GM04503 (cell line): ENCODE measurements at places on chromosomes 13 and 19.
A peak's percentile ranks its signal among the peaks of the same experiment; 100 is the strongest.

- DNase-seq = no peak
These were observed 82.8 kb upstream of the ARGLU1 start for GRCh38 chr13:106650690-106651205.

- DNase-seq = no peak
These were observed 43.8 kb downstream of the SERP2 start for GRCh38 chr13:44417446-44417845.

DNA sequence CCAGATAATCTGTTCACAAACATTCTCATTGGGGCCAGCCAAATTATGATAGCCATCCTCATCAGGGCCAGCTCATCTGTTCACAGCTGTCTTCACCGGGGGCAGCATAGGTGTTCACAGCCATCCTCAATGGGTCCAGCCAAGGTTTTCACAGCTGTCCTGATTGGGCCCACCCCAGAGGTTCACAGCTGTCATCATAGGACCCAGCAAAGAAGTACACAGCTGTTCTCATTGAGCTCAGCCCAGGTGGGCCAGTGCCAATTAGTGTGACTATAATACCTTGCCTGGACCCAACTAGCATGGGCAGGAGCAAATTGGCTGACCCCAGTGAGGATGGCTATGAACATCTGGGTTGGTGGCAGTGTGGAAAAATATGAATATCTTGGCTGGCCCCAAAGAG lies 1166.0 kb downstream of the UQCRFS1 start:
- no peak for DNase-seq

DNA sequence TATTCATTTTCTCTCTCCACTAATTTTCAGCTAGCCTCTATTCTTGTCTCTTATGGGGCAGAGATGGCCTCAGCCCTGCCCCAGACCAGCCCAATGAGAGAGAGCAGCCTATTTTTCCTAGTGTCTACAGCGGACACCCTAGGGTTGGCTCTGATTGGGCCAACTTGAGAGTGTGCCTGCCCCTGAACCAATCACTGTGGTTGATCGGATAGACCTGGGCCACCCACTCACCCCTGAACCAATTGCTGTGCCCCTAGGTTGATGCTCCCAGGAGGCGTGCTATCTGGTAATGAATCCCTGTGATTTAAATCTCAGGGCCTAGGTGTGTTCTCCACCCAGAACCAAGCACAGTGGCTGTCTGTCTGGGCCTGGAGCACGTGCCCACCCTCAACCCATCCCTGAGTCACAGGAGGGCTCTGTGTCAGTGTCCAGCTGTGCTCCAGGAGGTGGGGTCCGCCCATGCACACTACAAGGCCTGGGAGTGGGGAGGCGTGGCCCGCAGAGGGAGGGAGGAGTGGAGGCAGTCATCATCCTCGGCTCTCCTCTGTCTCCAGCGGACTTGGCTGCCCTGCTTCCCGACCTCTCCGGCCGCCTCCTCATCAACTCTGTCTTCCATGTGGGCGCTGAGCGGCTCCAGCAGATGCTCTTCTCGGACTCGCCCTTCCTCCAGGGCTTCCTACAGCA lies 14.9 kb upstream of the SCN1B start:
- DNase-seq = no peak

GRCh38 chr19:13011653-13012389 lies 16.5 kb downstream of the NFIX start:
- DNase-seq = no peak

DNA sequence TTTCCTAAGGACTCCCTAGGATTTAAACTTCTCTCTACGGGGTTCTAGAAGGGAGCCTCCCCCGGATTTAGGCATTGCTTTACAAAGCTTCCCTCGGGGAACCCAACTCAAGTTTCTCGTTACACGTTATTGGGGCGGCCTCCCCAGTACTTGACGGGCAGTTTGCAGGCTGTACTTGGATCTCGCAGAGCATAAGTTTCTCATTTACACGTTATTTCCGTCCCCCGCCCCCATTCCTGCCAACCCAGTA lies 584 bp downstream of the SMG9 start:
- no peak for DNase-seq

DNA sequence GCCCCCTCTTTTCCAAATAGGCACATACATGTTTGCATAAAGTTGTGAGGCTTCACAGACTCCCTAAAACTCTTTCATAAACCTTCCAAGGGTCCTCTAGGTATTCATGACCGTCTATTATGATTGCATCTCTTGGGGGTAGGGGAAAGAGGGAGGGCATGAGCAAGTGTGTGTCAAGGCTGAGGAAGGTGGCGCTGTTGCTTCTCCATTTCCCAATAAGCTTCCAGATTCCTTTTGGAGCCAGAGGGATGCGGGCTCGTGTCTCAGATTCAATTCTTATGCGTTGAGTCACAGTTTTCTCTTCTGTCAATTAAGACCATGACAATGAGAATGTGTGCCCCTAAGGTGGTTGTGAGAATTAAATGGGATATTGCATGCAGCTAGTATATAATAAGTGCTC lies 51.0 kb upstream of the CYP2A7 start:
- DNase-seq = no peak

DNA sequence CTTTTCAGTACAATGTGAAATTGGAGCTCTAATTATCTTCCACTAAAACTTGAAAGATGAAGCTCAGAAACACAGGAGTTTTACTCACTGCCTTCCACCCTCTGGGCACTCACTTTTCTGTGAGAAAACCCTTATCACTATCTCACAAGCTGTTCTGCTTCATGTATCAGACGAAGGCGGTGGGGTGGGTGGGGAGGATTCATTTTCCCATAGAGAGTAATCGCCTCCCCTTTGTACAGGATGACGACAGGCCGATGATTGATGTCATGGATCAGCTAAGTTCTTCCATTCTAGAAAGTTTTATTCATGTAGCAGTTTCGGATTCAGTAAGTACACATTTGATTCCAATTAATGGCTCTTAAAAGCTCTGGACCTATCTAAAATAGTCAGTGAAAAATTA lies 139.9 kb downstream of the ZAR1L start:
- DNase-seq = no peak

DNA sequence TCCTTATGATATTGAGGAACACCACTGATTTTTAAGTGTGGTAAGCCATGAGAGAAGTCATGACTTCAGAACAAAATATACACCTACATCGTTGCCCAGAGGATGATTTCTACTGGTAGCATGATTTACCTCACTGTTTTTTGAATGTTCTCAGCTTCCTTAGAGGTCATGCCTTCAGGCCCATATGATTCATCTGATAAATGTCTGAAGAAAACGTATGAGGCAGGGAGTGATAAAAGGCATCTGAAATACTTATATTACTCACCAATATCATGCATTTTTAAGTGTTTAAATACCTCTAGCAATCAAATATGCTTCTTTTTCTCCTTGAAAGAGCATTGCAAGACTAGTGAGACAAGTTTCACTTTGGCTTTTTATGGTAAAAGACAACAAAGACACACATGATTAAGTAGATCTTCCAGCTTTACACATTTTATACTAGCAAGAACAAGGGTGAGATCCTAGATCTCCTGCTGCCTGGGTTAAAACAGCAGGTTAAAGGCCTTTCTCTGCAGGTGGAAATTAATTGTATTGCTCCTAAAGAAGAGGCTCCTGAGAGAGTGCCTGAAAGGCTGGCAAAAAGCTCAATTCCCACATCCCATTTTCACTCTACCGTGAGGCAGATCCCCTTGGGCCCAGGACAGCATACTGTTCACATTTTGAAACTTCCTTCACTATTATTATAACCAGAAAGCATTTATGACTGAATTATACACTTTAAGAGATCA lies 432.4 kb downstream of the SLITRK1 start:
- DNase-seq = peak; percentile 27

DNA sequence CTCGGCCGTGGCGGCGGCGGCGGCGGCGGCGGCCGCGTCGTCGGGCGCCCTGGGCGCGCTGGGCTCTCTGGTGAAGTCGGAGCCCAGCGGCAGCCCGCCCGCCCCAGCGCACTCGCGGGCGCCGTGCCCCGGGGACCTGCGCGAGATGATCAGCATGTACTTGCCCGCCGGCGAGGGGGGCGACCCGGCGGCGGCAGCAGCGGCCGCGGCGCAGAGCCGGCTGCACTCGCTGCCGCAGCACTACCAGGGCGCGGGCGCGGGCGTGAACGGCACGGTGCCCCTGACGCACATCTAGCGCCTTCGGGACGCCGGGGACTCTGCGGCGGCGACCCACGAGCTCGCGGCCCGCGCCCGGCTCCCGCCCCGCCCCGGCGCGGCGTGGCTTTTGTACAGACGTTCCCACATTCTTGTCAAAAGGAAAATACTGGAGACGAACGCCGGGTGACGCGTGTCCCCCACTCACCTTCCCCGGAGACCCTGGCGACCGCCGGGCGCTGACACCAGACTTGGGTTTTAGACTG lies 1.7 kb downstream of the SOX1 start:
- no peak for DNase-seq

DNA sequence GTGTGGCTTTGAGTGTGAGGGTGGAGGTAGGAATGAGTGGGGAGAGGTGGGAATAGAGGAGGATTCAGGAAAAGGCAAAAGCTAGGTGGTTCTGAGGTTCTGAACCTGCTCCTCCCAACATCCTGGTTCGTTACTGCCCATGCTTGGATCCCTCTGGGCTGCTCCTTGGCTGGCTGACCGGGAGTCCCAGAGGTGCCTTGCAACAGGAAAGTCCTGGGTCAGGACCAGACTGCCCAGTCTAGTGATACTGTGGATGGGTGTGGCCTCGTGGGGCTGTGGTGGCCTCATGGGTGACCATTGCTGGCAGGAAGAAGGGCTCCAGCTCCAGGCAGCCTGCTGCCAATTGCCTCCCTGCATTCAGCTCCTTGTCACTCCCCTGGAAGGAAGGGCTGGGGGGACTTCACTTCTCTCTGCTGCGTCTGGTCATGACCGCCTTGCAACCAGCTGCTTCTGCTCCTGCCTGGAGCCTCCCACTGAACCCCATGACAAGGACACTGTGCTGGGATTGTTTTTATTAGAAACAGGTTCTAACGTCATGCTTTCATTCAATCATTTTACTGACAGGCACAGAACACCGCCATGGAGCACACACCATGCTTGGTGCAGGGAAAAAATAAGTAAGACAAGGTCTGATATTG lies 61.5 kb upstream of the UBL3 start:
- DNase-seq = no peak

GRCh38 chr13:83503424-83503823 lies 378.9 kb downstream of the SLITRK1 start:
- peak; percentile 31 for DNase-seq

DNA sequence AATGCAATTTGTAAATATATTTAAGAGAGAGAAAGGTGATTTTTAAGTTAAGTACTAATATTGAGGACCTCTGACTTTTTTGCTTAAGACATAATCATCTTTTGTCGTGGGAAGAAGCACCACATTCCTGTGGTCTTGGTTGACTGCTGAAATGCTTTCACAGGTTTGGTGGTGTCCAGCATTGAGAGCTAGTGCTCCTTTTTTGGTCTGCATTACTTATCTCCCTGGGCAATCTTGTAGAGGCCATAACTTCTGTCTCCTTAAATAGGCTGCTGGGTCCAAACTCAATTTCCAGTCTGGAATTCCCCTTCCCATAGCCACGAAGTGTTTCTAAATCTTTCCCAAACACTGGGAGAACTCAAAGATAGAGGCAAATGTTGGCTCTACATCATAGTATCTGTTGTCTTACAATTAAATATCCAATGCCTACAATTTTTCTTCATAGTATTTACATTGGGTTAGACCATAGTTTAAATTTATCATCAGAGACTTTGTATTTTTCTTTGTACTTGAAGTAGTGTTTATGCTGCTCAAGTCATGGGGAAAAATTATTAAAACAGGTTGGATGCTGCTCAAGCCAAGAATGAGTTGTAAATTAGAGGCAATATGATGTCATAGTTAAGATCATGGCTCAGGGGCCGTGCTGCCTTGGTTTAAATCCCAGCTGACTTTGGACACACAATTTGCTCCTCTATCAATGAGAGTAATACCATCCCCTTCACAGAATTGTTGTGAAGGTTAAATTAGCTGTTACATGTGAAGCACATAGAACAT lies 105.6 kb downstream of the POSTN start:
- peak; percentile 87 for DNase-seq

GRCh38 chr13:29763436-29764180 lies 86.8 kb downstream of the UBL3 start:
- no peak for DNase-seq

GRCh38 chr13:93416736-93417355 lies 190.2 kb downstream of the GPC6 start:
- DNase-seq = no peak

- DNase-seq = no peak
These were observed 11.4 kb downstream of the FCHO1 start for GRCh38 chr19:17762505-17763229.

GRCh38 chr13:113224486-113224885 lies 15.1 kb downstream of the CUL4A start:
- DNase-seq = no peak

DNA sequence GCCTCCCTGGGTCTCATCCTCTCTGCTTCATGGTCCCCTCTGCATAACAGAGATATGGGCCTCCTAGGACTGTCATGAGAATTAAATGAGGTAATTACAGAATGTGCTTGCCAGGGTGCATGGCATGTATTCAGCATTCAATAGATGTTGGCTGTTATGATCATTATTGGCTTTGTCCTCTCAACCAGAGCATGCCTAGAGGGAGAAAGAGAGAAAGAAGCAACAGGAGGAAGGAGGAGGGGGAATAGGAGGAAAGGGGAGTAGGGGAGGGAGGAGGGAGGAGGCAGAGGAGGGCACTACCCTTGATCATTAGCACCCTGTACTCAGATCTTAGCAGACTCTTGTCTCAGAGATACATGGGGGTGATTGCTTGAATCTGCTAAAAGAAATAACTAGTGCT lies 41.0 kb upstream of the SIAH3 start:
- no peak for DNase-seq

- peak; percentile 39 for DNase-seq
These were observed 7.7 kb downstream of the N4BP2L2 start for GRCh38 chr13:32530841-32531253.

DNA sequence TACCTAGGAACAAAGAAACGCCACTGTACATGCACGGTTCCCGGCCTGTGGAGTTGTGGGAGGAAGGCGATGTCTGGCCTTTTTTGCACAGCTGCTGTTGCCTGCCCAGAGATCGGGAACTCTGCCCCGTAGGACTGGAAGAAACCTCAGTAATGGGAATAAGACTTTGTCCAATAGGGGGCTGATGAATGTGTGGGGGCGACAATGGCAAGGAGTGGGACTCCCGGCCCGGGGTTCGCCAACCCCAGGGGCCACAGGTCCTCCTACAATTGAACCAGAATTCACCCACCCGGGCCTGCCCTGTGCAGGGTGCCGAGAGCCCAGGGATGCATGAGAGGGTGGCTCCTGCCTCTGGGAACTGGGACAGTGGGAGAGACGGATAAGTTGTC lies 2.0 kb upstream of the CEBPA start:
- DNase-seq = no peak

- no peak for DNase-seq
These were observed 778 bp downstream of the ZNF230 start for GRCh38 chr19:44003461-44004009.

GRCh38 chr13:78238911-78239310 lies 320.3 kb upstream of the EDNRB start:
- no peak for DNase-seq
